ENCODE measurements at places on chromosomes 12 and 14.
A peak's percentile ranks its signal among the peaks of the same experiment; 100 is the strongest.

DNA sequence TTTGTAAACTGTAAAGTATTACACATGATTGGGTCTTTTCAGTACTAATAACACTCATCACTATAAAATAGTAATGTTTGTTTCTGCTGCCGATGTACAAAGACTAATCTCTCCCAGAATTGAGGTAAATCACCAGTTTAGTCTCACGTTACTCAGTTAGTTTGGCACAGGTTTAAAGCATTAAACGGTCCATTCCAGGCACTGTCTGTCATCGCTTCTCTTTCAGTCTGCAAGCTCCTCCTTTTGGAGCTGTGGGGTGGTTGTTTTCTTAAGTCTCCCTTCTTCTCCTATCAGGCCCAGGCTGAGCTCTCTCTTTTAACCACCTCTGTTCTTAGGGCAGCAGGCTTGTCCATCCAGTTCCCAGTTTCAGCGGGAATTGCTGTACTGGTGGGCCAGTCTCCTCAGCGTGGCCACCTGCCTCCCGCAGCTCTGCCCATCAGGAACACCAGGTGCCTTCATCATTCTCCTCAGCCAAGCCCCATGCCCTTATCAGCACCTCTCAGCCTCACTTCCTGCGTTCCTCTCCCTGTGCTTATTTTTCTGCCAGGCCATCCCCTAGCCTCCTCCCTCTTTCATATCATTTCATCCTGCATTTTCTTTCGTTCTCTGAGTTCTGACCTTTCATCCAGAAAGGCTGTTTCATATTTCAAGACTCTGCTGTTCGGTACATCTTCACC is 149.0 kb downstream of the TGFB3 start:
- no peak for DNase-seq

GRCh38 chr12:93015871-93016751 is 87.0 kb upstream of the EEA1 start:
- no peak for DNase-seq

GRCh38 chr14:73492670-73493069 is 1.9 kb downstream of the RIOX1 start:
- no peak for DNase-seq

DNA sequence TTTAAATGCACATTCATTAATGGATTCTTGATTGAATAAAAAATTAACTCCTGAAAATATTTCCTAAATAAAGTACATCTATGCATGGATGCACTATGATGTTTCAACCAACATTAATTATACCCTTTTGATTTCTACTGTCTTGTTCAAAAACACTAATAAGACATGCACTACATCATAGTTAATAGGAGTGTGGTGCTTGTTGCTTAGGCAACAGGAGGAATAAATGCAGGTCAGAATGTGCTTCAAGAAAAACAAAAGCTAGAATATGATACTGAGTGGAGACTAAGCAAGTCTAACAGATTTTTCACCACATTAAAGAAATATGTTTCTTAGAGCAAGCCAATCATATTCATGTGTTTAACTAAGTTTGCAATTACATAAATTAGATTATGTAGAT is 495.8 kb upstream of the GARIN6 start:
- DNase-seq: no peak

DNA sequence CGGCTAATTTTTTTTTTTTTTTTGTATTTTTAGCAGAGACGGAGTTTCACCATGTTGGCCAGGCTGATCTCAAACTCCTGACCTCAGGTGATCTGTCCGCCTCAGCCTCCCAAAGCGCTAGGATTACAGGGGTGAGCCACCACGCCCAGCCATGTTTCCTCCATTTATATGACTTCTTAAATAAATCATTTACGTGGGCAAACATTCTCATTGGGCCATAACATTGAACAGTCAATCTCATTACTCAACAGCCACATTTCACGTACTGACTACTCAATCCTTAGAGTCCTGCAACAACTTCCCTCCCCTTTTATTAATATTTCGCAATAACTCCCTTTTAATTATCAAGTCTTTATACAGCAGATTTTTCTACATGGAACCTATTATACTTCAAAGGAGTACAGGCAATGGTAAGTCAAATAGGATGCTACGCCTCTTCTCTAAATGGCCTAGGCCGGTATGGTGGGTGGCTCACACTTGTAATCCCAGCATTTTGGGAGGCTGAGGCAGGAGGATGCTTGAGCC is 7.4 kb upstream of the CSRNP2 start:
- DNase-seq: no peak

DNA sequence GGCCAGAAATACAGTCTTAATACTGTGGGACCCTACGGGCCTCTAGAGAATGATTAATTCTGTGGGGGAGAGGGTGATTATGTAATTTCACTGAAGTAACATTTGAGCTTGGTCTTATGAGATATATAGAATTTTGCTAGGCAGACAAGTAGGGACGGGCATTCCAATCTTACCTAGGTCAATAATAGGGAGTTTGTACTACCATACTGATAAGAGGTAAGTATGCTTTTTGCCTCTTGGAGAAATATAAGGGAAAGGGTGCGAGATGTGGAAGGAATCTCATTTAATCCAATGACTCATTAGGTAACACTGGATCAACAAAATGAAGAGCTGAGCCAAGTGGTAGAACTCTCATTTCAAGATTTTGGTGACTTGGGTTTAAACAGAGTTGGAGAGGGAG is 5.2 kb downstream of the RAB5B start:
- DNase-seq: no peak

DNA sequence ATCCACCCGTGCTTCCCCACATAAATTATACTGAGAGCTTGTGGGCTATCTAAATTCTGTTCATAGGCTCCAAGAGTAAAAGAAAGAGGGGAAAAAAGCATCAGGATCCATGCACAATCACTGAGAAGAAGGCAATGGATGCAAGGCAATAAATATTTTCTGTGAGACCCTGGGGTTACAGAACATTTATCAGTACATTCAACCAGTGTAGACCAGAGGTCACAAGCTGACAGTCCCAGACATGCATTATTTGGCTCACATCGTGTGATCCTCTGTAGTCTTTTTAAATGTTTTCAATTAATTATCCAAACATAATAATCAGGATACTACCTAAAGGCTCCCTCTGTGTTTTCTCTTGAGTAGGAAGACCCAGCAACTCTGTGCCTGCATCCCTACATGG is 267.9 kb upstream of the CAND1 start:
- no peak for DNase-seq

DNA sequence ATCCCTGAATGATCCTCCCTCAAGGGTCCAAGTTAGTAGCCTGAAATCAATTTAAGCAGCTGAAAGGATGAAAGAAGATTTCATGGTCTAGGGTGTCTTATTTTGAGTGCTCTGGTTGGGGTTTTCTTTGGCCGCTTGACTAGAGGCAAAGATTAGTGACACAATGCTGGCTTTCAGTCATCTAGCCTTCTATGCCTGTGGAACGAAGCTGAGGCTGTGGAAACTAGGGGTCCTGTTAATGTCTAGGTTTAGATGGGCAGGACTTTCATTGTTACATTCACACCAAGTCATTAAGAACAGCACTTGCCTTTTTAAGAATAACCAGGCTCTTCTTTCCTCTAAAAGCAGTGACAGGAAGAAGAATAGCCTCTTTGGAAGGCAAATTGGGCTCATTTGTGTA is 253.8 kb upstream of the E2F7 start:
- no peak for DNase-seq

DNA sequence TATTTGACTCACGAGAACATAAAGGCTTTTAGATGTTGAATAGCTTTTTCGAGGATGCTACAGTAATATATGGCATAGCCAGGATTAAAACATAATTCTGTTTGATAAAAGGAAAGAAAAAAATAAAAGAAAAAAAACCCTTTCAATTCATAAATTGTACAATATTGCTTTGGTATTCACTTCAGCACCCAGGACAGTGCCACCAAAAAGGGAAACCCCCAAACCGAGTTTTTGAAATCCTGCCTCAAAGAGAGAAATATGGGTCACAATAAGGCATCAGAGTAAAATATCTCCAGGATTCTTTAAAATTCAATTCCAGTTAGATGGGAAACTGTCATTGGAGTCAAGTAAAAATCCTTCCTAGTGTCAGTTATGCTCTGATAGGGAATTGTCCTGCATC is 551.2 kb upstream of the SEL1L start:
- DNase-seq: no peak

DNA sequence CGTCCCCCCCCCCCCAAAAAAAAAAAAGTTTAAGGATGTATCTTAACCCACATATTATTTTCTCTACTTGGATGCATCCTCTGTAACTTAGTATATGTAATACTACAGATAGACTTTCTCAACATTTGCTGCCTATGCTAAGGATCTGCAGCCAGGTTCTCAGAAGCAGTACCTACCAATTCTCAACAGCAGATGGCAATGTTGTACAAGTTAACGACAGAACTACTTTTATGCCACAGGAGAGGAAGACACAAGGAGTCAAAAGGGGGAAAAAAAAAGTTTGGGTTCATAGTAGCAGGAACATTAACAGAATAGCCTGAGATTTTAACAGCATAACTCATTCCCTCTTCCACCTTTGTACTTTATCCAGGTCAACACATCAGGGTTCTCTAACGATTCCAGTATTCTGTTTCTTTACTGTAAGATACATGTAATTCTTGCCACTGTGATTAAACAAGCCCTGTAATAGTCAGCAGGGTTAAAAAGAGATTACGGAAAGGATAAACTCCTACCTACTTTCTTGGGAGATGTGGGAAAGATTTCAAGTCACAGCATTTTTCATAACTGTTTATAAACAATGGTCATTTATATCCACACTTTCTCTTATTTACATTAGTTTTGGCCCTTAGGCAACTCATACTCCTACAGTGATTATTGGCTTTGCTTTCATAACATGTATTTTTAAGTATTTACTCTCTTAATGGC is 5.7 kb upstream of the NEK9 start:
- peak; percentile 31 for DNase-seq

DNA sequence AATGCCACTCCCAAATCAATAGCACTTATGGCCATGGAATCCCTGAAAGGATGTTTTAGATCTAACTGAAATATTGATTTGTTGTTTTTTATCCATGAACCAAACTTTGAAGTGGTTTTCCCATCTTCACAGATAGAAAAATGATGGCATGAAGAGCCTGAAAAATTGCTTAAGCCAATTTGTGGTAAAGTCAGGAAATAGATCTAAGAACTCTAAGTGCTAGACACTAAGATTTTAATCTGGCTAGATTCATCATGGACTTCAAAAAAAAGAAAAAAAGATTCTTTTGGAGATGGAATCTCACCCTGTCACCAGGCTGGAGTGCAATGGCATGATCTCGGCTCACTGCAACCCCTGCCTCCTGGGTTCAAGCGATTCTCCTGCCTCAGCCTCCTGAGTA is 45.0 kb upstream of the STRN3 start:
- DNase-seq: no peak

DNA sequence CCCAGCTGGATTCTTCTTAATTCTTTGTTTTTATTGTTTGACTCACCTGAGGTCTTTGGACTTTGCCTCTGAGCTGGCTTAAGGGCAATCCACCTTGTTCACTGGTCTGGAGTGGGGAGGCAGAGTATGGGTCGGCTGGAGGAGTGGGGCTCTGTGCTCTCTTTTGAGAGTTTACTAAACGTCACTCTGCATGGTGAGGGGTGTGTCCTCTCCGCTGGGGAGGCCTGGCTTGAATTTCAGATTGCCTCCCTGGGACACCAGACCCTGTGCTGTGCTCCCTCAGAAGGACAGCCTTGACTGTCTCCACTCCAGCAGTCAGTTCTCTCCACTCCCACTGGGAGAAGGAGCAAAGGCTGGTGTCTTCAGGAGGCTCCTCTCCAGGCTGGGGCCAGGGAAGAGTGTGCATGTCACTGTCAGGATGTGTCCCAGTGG is 1.9 kb upstream of the MTA1 start:
- DNase-seq: no peak

DNA sequence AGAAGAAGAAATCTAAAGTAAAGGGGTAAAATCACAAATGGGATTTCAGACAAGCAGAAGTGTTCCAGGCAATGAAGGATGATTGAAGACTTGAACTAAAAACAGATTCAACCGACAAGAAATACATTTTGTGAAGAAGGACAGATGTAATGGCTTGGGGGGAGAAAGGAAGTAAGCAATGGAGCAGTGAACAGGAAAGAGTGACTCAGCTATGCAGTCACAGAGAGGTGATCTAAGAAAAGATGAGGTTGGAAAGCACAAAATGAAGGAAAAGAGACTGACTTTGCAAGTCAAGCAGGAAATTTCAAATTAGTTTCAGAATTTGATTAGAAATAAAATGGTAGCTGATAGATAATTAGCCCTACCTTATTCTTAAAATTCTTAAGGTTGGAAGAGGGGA is 66.5 kb downstream of the PUS7L start:
- DNase-seq: no peak

GRCh38 chr12:98332642-98333041 is 182.7 kb upstream of the TMPO start:
- DNase-seq: no peak

DNA sequence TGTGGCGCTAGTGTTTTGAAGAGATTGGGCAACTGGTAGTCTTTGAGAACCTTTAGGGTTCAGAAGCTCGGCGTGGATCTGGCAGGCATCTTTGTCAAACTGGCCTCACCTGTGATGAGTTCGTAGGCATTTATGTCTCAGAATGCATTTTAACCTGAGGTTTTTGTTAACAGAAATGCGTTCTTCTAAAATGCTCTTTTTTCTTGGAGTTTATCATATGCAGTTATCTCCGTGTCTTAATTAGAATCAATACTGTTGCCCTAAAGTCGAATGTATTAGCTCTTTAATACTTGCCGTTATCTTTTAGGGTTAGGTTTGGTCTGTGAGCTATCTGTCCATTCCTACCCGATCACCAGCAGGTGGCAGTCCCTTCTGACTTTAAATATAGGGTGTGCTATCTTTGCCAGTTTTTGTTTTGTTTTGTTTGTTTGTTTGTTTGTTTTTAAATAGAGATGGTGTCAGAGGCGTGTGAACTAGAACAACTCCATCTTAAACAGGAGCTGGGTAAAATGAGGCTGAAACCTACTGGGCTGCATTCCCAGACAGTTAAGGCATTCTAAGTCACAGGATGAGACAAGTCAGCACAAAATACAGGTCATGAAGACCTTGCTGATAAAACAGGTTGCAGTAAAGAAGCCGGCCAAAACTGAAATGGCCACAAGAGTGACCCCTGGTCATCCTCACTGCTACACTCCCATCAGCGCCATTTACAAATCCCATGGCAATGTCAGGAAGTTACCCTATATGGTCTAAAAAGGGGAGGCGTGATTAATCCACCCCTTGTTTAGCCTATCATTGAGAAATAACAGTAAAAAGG is 1.4 kb downstream of the ATF1 start:
- peak; percentile 55 for DNase-seq

- no peak for DNase-seq
Measured at GRCh38 chr12:51508285-51508684, 82.7 kb upstream of the SCN8A start.

DNA sequence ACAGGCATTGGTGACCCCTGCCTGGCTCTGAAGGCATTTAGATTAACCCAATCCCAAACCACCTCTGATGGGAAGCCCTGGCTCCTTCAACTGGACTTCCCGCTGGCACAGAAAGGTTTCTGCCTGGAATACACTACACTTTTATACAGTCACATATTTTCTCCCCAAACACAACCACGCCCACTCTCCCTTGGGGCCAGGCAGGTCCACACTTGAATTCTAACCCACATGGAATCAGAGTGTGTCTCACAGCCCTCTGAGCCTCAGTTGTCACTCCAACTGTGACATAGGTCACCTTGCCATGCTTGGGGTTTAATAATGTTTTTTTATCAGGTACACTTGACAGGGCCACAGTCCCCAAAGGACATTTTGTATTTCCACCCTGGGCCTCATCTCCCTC is 368.6 kb downstream of the BCL11B start:
- DNase-seq: no peak
